ENCODE measurements at places on chromosomes 1 and 21.

GRCh38 chr1:23625929-23626535, 65.6 kb upstream of the RPL11 start:
- no peak for DNase-seq

- no peak for DNase-seq
These were observed 10.2 kb upstream of the HNRNPR start for GRCh38 chr1:23354245-23354644.

- DNase-seq, result no peak
These were observed 30.5 kb downstream of the CACNA1E start for GRCh38 chr1:181513786-181514297.

DNA sequence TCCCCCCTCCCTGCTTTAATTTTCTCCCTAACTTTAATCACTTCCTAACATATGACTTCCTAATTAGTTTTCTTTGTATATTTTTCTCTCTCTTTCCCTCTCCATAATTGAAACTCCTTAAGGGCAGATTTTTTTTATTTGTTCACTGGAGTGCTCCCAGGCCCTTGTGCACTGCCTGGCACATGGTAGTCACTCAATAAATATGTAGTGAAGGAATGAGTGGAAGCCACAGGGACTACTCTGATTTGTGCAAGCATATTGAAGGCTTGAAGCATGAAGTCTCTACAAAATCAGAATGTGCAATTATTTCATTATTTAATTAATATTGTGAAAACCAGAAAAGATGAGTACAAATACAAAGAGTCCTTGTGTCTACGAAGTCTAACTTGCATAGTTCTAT, 41.5 kb downstream of the SNX7 start:
- no peak for DNase-seq

GRCh38 chr1:15836772-15837669, 10.5 kb upstream of the SPEN start:
- no peak for DNase-seq

DNA sequence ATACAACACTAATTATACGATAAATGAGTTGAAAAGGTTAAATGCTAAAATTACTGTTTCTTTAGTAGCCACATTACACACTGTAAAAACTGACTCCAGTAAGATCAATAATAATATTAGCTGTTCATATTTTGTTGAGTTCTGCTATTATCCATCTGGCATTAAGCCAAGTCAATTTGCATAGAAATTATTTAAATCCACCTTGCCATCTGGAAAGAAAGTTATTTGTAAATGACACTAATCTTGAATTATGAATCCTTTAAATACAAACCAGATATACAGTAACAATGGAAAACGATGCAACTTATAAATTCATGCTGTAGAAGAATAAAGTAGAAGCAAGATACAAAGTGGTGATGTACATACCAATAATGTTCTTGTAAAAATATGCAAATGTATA, 81.4 kb upstream of the BCL10 start:
- DNase-seq, result no peak

- DNase-seq, result no peak
These were observed 30.1 kb upstream of the ENO1 start for GRCh38 chr1:8908388-8909151.

DNA sequence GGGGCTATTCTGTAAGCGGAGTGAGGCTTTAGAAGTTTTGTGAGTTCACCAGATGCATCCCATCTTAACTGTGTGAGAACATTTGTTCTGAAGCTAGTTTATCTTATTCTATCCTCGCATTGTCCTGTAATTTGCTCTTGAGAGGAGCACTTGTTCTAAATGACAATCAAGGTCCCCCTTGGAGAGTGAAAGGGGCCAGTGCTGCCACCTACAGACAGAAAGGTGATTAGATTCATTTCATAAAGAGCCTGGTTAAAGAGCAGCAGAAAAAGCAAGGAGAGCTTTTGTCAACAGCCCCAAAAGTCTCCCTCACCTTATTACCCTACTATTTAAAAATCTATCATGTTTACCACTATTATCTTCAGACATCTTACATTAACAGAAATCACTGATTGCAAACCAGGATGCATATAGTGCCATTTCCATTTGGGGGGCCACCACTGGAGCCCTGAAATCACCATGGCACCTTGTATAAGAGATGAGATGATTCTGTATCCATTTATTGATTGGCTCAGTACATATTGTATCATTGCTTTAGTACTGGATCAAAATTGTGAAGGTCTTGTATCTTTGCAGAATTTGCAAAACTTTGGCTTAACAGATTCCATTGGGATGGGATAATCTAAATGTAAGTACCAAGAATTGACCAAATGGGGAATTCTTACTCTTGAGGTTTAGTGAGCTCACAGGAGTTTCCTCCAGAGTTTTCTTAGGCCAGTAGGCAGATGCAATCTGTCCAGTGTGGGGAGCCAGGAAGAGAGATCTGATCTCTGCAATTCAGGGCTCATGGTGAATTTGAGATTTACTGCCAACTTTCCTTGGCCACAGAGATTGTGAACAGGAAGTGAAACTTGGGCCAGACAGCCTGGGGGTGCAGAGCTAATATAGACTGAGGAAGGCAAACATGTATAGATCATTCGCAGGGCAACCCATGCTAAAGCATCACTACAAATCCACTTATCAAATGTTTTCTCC, 64.3 kb upstream of the TRABD2B start:
- DNase-seq, result peak; percentile 11

- no peak for DNase-seq
These were observed 6.6 kb downstream of the ANGPTL1 start for GRCh38 chr1:178864326-178864725.
